COR-L47 (cell line): ENCODE measurements at places on chromosomes 1 and 21.

DNA sequence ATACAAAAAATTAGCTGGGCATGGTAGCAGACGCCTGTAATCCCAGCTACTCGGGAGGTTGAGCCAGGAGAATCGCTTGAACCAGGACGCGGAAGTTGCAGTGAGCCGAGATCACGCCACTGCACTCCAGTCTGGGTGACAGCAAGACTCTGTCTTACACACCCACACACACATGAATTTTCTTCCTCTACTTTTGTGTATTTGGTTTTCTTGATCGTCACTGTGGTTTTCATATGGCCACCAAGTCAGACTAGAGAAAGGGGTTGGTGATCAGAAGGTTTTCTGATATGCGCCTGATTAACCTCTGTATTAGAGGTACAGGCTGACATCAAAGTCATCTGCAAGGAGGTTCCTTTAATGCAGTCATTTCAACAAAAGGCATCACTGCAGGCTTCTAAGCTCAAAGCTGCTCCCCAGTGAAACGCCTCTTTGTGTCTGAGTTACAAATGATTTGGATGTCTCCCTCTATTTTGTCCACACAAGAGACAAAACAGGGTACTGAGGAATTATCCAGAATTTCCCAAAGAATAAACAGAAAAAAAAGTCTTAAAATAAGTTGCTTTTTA lies 11.1 kb downstream of the SH2D1B start:
- no peak for DNase-seq

DNA sequence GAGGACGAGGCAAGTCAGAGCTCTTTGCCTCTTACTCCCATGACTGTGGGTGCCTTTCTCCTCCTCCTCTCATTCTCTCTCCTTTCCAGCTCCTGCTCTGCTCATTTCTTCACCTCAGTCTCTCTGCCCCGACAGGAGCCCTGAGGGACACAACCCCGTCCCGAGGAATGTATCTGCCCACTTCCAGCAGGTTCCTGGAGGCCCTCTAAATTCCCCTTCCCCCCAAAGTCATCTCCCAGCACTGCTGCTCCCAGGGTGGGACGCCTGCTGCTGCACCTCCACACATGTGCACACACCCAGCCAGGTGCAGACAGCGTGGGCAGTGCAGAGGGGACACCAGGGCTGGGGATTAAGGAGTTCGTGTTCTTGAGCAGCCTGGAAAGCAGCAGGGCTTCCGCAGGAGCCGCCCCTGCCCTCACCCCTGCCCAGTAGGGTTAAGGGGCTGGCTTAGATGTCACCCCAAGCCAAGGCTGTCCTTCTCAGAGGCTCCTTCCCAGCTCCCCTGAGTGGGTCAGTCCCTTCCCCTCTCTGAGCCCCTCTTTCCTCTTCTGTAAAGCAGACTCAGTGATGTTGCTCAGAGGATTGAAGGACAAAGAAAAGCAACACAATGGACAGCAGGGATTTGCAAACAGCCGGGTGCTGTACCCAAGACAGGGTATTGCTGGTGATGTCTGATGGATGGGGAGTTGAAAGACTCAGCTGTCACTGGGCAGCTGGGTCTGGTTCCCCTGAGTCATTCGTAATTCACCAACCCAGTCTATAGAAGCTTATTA lies 346.0 kb downstream of the MATN1 start:
- no peak for DNase-seq

GRCh38 chr1:217149791-217150190 lies 426.6 kb upstream of the ESRRG start:
- DNase-seq = no peak

- no peak for DNase-seq
Observed at GRCh38 chr1:13700521-13701270, 708 bp downstream of the PRDM2 start.

GRCh38 chr1:15974855-15975254 lies 1.0 kb downstream of the ZBTB17 start:
- DNase-seq = no peak

- DNase-seq = no peak
Observed at GRCh38 chr1:240282061-240282830, 190.6 kb downstream of the FMN2 start.

DNA sequence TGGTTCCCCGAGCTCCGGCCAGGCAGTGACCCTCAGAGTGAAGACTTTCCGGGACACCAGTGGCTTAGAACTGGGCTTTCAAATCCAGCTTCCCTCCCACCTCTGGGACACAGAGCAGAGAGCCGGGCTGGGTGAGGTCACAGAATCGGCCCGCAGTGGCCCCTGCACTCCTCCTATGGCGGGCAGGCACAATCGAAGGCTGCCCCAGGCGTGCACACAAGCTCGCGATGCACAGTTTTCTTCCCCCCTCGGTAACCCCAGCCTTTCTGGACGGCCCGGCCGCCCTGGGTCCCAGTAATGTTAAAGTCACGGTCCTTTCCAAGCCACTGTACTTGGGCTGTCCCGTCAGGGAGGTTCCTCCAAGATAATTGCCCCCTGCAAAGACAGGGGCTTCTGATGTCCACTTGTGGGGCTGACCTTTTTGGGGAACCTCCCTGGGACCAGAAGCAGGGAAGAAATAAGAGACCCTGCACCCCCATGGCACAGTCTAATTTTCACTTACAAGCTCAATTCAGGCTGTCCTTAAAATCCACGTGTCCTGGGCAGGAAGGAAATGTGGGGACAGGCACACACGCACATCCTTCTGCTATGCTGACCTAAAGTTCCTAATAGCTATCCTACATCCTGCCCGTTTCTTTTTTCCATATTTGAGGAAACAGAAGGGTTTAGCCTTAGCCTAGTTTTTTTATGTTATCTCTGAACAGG lies 13.7 kb downstream of the TFF3 start:
- no peak for DNase-seq

GRCh38 chr1:56553046-56553445 lies 26.3 kb downstream of the PLPP3 start:
- DNase-seq = no peak

GRCh38 chr1:17764591-17764990 lies 9.5 kb downstream of the ACTL8 start:
- DNase-seq = no peak

DNA sequence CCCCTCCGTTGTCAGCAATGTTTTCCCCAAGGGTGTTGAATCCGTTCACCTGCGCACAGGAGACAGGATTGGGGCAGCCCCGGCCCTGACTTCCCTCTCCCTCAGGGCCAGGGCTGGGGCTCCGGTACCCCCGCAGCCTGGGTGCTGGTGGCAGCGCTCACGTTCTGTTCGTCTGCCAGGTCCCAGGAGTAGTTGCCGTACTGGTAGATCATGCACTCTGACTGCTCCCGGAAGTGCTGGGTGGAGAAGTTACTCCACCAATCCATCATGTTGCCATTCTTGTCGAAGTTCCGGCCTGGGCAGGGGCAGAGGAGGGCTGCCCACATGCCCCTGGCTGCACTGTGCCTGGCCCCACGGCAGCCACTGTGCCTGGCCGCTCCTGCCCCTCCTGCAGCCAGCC lies 6.1 kb downstream of the PRXL2B start:
- DNase-seq = no peak

- DNase-seq = no peak
Observed at GRCh38 chr1:206702260-206702659, 17.6 kb downstream of the MAPKAPK2 start.

- no peak for DNase-seq
Observed at GRCh38 chr1:39047374-39048229, 21.5 kb downstream of the NDUFS5 start.

DNA sequence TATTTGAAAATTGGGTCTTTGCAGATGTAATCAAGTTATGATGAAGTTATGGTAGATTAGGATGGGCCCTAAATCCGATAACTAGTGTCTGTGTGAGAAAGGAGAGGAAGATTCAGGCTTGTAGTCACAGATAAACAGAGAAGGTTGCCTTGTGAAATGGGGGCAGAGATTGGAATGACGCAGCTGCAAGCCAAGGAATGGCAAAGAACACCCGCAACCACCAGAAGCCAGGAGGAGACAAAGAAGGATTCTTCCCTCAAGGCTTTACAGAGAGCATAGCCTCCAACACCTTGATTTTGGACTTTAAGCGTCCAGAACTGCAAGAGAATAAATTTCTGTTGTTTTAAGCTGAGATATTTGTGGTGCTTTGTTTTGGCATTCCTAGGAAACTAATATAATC lies 35.4 kb upstream of the COL24A1 start:
- no peak for DNase-seq

GRCh38 chr1:119093721-119094120 lies 46.7 kb downstream of the WARS2 start:
- DNase-seq = no peak

- DNase-seq = peak; percentile 49
Observed at GRCh38 chr1:213244664-213245091, 193.6 kb downstream of the RPS6KC1 start.

- no peak for DNase-seq
Observed at GRCh38 chr1:15945011-15945831, 30.7 kb downstream of the ZBTB17 start.

DNA sequence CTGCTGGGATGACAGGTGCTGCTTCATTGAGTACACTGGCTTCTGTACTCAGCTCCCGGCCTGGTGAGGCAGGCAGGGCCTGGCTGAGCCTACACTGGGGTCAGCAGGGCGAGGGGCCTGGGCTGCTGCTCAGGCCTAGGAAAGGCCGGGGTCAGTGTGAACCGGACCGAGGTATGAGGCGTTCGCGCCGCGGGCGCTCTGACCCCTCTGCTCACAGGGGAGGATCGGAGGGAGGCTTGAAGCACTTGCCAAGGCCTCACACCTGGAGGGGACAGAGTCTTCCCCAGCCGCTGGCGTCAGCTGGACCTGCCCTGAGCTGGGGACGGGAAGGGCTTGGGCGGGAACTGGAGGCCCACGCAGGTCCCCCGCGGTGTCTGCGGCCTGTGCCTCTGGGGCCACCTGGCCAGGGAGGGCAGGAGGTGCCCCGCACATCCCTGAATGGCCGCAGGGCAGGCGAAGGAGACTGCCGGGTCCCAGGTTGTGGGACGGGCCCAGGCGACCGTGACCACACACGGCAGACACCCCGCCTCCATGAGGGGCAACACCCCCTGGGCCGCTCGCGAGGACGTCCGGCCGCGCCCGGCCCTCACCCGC lies 466 bp downstream of the PEX10 start:
- DNase-seq = no peak

- no peak for DNase-seq
Observed at GRCh38 chr1:184315254-184315653, 71.6 kb upstream of the C1orf21 start.

- DNase-seq = no peak
Observed at GRCh38 chr1:210377731-210378333, 49.1 kb downstream of the HHAT start.

GRCh38 chr1:46284597-46285564 lies 18.5 kb downstream of the LRRC41 start:
- no peak for DNase-seq

GRCh38 chr1:98821379-98821778 lies 159.9 kb downstream of the SNX7 start:
- DNase-seq = no peak

GRCh38 chr21:37552496-37553029 lies 186.0 kb downstream of the DYRK1A start:
- no peak for DNase-seq

DNA sequence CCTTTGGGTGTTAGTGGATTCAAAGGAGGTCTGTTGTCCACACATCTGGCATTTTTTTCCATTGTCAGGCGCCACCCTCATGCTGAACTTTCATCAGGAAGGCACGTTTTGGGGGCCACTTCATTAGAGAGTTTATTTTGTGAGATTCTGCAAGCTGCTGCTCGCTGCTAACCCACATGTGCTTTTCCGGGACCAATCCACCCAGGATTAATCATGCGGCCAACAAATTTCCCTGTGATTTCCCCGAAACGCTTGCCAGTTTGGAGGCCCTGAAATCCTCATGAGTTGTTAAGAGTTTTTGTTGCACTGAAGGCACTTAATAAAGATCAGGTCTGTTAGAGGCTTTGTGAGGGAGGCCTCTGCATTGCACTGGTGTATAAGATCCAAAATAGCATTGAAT lies 2.4 kb downstream of the PDPN start:
- no peak for DNase-seq

GRCh38 chr1:28779751-28780408 lies 32.1 kb upstream of the OPRD1 start:
- DNase-seq = no peak

DNA sequence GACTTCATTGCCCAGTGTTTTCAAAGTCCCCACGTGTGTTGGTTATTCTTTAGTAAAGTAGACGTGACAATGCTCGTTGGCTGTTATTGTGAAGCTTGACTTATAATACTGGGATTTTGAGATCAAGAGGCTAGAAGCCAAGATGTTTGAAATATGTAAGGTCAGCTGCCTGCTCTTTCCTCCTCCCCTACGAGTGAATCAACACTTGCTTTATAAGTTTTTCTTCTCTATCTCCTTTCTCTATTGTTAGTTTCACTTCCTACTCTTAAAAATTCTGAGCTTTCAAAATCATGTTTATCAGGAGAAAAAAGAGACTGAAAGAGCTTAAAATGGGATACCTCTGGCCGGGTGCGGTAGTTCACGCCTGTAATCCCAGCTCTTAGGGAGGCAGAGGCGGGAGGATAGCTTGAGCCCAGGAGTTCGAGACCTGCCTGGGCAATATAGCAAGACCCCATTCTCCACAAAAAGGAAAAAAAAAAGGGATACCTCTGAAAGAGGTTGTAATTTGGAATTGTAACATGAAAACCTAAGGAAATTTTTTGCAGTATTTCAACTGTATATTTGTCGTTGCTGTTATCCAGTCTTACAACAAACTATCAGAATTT lies 72.0 kb downstream of the EPB41 start:
- DNase-seq = no peak

- DNase-seq = no peak
Observed at GRCh38 chr1:187873126-187873525, 1044.4 kb downstream of the PLA2G4A start.

DNA sequence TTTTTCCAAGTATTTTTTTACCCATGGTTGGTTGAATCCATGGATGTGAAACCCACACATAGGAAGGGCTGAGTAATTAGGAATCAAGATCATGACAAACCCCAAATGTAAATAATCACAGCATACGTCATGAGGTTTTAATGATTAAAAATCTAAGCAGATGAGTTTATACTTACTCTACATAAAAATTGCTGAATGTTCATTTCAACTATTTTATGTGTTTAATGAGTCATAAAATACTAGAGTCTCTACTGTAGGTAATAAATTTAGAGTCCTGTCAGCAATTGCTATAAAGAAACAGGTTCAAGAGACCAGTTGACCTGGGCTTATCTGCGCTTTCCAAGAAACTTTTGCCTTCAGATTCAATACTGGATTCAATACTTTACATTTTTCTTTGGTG lies 18.2 kb downstream of the CTH start:
- no peak for DNase-seq

DNA sequence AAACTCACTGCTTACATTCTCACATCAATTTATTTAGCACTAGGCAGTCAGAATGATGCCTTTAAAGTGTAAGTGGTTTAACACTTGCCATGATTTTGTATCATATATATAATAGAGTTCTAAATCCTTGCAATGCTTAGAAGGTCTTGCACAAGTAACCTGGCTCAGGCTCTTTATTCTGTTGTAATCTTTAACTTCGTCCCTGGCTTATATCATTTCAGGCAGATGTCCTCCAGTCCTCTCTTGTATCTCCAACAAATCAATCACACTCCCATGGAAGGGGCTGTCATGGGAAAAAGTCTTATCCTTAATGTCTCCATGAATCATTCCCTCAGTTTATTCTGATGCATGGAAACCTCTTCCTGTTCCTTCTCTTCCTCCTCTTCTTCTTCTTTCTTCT lies 841.6 kb upstream of the B3GALT2 start:
- DNase-seq = no peak
